Heart right ventricle (tissue), 16 donors: ENCODE measurements at places on chromosomes 6 and 20. TPM values are rescaled to one million over a fixed set of nuclear protein-coding genes. Genes with fewer than 3 reads are reported as not detected.

DNA sequence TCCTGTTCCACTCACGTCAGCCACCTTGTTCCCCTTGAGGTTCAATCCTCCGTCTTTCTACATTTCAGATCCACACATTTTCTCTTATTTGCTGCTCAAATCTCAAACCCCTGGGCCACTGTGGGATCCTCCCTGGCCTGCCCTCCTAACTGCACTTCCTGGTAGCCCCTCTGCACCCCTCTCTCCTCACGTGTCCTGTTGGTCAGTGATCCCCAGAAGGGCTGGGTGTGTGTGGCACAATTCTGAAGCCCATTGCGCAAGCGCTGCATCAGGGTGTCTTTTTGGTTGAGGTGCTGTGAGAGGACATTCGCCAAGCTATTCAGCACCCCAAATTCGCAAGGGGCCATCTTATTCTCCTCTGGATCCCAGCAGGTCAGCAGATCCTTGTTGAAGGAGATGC lies 2.3 kb downstream of the HLA-DMB start:
- H3K4me3 ChIP-seq, result no peak overlapping the region
- H3K4me1 ChIP-seq, result no peaks in the 10 kb centered on the region
- DNase-seq, result no peak
- no peaks in the 10 kb centered on the region for H3K27me3 ChIP-seq
- H3K27ac ChIP-seq, result no peak overlapping the region

CDSN gene
- polyA plus RNA-seq, result 0.15 TPM

GRCh38 chr6:97040355-97040860 lies 115.9 kb downstream of the KLHL32 start:
- H3K4me3 ChIP-seq, result no peak overlapping the region
- no peaks in the 10 kb centered on the region for H3K27me3 ChIP-seq
- no peak for DNase-seq
- H3K4me1 ChIP-seq, result no peaks in the 10 kb centered on the region
- H3K36me3 ChIP-seq, result no peaks in the 10 kb centered on the region

KCNK16 gene
- not detected for polyA plus RNA-seq

GRCh38 chr6:21953831-21954801 lies 342.7 kb downstream of the PRL start:
- no peak for DNase-seq
- H3K27ac ChIP-seq, result peak overlapping the region; percentile 37
- H3K4me1 ChIP-seq, result peaks cover 14% of the 10 kb centered on the region
- H3K4me3 ChIP-seq, result no peak overlapping the region

PRRT1 gene
- 2.9 TPM for polyA plus RNA-seq

HSPA1L gene
- 0.80 TPM for polyA plus RNA-seq

- no peaks in the 10 kb centered on the region for H3K36me3 ChIP-seq
- H3K4me1 ChIP-seq, result no peaks in the 10 kb centered on the region
- no peak overlapping the region for H3K4me3 ChIP-seq
- DNase-seq, result no peak
Measured at GRCh38 chr6:11069760-11070159, 23.9 kb upstream of the SMIM13 start.

- H3K27me3 ChIP-seq, result no peaks in the 10 kb centered on the region
- H3K27ac ChIP-seq, result no peak overlapping the region
- peaks cover 56% of the 10 kb centered on the region for H3K4me1 ChIP-seq
- DNase-seq, result no peak
- H3K4me3 ChIP-seq, result no peak overlapping the region
- no peaks in the 10 kb centered on the region for H3K36me3 ChIP-seq
Measured at GRCh38 chr6:163705923-163706322, 291.4 kb downstream of the QKI start.

DNA sequence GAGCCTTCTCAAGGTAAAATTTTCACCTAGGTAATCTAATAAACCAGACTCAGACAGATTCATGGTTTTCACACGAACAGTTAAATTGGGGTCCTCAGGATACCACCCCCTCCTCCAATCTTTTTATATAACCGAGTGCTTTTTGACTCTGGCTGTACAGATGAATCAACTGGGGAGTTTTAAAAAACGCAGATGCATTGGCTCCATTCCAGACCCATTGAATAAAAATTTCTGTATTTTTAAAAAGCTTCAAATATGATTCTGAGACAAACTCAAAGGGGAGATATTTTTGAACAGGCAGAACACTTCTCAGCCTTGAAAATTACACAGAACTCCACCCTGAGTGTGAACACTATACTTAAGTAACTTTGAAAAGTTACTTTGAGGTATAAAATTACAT lies 7.2 kb downstream of the UTRN start:
- H3K4me1 ChIP-seq, result peaks cover 26% of the 10 kb centered on the region
- H3K36me3 ChIP-seq, result peaks cover 40% of the 10 kb centered on the region
- no peaks in the 10 kb centered on the region for H3K27me3 ChIP-seq
- H3K4me3 ChIP-seq, result no peak overlapping the region

GABRR1 gene
- polyA plus RNA-seq, result not detected

DNA sequence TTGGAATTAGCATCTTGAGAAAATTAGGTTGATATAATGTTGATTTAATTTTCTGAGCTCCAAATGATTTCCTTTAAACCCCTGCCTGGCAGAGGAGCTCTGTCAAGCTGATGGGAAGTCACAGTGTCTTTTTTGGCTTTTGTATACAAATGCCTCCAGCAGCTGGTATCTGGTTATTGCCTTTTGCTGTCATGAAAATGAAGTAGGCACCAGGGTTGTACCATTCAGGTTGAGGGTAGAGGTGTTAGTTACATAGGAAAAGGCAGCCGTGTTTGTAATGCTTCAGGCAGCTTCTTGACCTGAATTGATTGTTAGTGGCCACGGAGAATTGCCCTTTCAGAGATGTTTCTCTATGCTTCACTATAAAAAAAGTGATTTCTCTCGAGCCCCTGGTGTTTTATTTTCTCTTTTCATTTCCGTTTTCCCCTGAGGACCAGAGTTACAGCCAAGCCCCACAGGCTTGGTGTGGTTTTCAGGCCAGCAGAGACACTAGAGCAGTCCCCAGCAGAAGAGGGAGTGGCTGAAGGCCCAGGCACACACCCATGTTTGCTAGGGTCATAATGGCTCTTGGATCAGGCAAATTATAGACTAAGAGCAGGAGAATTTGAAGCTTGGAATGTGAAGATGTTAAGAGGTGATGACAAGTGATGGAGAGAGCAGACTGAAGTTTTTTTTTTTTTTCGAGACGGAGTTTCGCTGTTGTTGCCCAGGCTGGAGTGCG lies 21.6 kb downstream of the CMTR1 start:
- no peak overlapping the region for H3K4me3 ChIP-seq
- H3K27me3 ChIP-seq, result no peaks in the 10 kb centered on the region
- no peaks in the 10 kb centered on the region for H3K4me1 ChIP-seq

DNA sequence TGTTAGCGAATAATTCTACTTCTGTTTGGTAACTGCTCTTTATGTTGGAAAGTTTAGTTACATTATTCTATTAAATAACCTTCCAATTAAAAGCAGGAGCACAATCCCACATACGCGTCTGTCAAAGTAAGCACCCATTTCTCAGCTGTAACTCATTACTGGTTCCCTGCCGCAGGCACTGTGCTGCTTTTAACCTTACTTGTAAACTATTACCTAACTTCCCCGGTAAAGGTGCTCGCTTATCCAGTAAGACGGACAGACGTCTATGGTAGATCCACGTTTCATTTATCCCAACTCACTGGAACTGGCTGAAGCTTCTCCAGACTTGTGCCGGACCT lies 529 bp upstream of the ENPP4 start:
- H3K4me1 ChIP-seq, result peaks cover 48% of the 10 kb centered on the region
- H3K27me3 ChIP-seq, result no peaks in the 10 kb centered on the region
- peak overlapping the region; percentile 54 for H3K27ac ChIP-seq
- DNase-seq, result no peak
- no peaks in the 10 kb centered on the region for H3K36me3 ChIP-seq

CAGE1 gene
- polyA plus RNA-seq, result not detected

RAB32 gene
- 10.5 TPM for polyA plus RNA-seq

RFX6 gene
- polyA plus RNA-seq, result not detected

CBLN4 gene
- not detected for polyA plus RNA-seq

DNA sequence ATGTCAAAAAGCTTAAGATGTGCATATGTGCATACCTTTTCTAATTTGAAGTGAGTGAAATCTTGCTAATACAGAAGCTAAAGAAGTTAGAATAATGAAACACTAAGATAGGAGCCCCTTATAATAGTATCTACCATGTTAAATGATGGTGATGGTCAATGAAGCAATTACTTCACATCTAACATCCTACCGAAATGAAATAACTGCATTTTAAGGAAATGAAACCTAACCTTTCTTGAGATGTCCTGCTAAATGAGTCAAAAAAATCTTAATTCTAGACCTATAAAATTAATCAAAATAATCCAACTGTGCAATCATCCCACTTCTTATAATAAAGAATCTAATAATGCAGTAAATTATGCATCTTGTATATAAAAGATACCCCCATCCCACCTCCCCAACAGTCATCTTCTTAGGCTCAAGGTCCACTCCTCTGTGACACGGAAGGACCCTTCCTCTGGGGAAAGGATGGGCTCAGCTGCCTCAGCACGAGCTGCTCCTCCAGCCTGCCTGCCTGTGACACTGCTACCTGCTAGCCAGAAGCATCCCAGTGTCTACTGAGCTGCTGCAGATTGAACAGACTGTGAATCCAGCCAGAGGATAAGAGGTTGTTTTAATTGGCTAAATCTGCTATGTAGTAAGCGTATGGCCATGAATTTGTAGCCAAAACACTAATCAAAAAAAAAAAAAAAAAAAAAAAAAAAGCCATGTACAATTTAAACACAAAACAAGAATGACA lies 129.6 kb upstream of the BEND3 start:
- H3K27ac ChIP-seq, result no peak overlapping the region
- H3K36me3 ChIP-seq, result no peaks in the 10 kb centered on the region
- DNase-seq, result no peak
- H3K4me1 ChIP-seq, result no peaks in the 10 kb centered on the region
- H3K4me3 ChIP-seq, result no peak overlapping the region

SGK2 gene
- 0.45 TPM for polyA plus RNA-seq
